ENCODE measurements at places on chromosomes 1 and 21. TPM values are rescaled to one million over a fixed set of nuclear protein-coding genes. Genes with fewer than 3 reads are reported as not detected.

The FUCA1 gene
- 22.0 TPM for polyA plus RNA-seq

DNA sequence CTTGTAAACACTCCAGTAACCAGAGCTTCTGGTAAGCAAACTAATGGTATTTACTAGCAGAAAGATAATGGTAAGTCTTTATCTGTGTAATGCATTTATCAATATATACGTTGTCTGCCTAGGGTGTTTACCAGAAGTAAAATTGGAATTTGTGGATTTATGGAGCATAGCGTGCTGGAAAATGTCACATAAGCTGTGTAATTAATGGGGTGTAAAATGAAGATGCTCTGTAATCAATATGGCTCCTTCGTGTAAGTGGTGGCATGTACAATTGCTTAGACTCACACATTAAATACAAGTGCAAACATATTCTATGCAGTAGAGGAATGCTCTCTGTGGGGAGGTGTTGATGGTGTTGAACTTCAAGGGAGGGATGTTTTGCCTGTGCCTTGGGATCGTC is 62.2 kb upstream of the SRSF10 start:
- DNase-seq = no peak

DNA sequence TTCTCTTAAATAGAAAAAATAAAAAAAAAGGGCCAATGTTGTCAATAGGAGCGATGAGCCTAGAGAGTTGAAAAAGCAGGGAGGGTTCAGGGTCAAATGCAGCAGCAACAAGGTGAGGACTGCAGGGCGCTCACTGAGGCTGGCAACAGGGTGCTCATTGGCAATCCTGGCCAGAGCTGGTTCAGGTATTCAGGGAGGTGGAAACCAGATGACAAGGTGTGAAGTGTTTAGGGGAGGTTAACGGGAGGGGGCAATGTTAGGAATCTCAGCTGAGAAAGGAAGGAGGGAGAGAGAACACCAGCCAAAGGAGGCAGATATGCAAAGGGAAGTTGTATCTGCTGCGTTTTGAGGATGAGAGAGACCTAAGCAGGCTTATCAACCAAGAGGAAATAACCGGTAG is 129.8 kb upstream of the DAB1 start:
- no peak for DNase-seq

The RNU1-2 gene
- polyA plus RNA-seq = 1.3 TPM

GRCh38 chr1:114756009-114756892 is 1.5 kb downstream of the CSDE1 start:
- DNase-seq = no peak

DNA sequence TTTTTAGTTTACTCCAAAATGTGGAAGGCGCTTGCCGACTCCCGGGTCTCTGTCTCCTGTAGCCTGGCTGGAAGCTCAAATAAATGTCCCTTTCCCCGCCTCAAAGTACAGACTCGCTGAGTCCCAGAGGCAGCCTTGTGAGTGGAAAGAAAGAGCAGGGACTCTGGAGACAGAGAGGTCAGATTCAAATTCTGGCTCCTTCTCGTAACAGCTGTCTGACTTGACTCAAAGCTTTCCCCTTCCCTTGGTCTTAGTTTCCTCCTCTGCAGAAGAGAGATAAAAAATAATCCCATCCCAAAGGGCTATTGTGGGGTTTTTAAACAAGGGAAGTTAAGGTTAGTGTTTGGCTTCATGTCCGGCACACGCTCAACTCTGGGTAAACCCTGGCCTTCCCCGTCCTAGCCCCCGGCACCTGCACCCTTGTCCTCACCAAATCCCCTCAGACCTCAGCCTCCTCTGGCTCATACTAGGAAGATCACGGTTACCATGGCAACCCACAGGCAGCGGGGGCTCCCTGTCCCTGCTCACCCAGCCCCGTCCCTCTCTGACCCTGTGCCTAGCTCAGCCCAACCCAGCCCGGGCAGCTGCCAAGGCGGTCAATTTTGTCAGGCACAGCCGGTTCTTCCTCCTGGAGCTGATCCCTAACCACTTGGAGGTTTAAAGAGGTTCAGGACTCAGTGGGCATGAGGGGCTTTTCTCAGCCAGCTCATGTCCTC is 49.2 kb upstream of the IGSF21 start:
- no peak for DNase-seq

- DNase-seq = no peak
Observed at GRCh38 chr1:175075572-175076568, 8.2 kb downstream of the TNN start.

- no peak for DNase-seq
Observed at GRCh38 chr1:174818014-174818616, 181.6 kb upstream of the CACYBP start.

The CRNN gene
- not detected for polyA plus RNA-seq

GRCh38 chr1:115135681-115136080 is 46.4 kb upstream of the TSPAN2 start:
- DNase-seq = no peak

The DSTYK gene
- 18.2 TPM for polyA plus RNA-seq

The OR2M4 gene
- 0.08 TPM for polyA plus RNA-seq

GRCh38 chr1:8641377-8641997 is 176.0 kb downstream of the RERE start:
- DNase-seq = no peak

DNA sequence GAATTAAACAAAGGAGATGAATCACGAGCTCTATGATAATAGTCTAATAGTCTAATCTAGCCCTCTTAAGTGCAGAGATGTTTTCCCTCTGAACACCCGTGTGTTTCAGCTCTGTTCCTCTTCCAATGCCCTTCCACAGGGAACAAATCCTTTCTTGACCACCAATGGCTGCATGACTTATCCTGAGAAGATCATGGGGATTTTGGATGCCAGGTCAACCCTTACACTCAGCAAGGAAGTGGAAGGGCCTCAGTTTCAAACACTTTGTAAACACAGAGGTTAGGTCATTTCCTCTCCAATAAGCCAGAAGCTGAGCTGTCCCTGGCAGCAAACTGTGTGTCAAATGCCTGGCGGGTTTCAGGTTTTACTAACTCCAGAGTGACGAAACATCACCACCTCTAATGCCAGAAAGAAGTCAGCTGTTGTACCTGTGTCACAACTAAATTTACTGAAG is 200.0 kb downstream of the GABPA start:
- peak; percentile 40 for DNase-seq

DNA sequence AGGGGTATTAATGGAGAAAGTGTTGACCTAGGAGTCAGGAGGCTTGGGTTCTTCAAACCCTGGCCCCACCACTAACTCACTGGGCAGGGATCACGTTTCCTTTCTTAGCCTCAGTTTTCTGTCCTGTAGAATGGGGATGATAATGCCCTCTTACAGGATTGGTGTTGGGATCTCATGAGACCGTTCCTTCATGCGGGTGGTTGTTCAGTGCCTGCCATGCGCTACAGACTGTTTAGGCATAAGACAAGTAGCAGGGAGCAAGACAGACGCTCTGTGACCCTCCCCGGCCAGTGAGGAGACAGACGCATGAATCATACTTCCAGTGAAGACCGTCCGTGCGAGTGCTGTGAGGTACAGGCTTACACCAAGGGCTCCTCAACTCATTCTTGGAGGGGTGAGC is 81.7 kb downstream of the MAN1C1 start:
- DNase-seq = no peak

DNA sequence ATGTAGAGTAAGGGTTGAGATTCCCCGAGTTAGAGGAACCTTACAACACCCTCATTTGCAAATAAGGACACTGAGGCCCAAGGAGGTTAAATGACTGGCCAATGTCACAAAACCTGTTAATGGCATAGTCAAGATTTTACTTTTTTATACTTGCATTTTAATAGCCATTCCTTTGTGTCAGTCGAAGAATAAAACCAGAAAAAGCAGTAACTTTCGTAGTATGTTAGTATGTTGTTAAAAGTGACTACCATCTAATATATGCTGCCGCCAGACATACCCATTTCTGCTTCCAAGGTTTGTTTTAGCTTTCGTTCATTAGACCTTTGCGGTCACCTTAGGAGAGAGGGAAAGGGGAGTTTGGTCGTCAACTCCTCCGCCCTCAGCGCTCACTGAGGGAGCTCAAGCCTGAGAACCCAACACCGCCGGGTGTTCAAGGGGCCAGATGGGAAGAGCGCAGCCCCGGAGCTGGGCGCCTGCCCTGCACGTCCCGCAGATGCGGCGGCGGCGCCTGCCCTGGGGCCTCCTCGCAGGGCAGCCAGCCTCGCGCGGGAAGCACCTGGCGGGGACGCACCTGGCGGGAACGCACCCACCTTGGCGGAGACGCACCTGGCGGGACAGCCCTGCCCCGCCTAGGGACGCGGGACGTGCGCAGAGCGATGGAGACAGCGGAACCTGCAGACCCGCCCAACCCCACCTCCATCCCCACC is 466 bp downstream of the VPS26C start:
- no peak for DNase-seq

GRCh38 chr1:243713470-243714186 is 136.4 kb downstream of the AKT3 start:
- DNase-seq = peak; percentile 56

The CSF1 gene
- polyA plus RNA-seq = 12.0 TPM

GRCh38 chr1:89842567-89843272 is 21.9 kb downstream of the LRRC8D start:
- DNase-seq = peak; percentile 39

GRCh38 chr1:192627901-192628300 is 8.0 kb upstream of the RGS13 start:
- DNase-seq = no peak

The DLGAP3 gene
- 0.22 TPM for polyA plus RNA-seq

GRCh38 chr1:34086561-34086960 is 78.5 kb downstream of the CSMD2 start:
- DNase-seq = no peak

DNA sequence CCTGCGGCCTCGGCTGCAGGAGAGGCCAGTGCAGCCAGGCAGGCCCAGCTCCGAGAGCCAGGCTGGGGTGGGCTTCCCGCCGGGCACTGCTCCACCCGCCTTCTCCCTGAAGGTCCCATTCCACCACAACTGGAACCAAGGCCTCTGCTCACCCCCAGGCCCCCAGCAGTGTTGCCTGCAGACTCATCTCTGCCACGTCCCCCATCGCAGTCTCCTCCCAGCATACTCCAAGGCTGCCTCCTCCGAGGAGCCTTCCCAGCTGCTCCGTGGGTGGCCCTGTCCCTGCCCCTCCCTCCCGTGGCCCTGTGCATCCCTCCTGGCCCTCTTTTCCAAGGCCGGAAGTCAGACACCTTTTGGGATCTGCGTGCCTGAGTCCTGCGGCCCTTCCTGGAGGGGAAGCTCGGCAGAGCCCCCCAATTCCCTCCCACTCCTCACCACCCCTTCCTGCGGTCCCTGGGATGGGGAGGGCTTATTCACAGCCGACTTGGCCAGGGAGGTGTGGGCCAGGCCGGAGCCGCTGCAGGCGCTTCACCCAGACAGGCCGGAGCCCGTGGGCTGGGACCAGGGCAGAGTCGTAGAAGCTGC is 47.6 kb downstream of the SLX9 start:
- no peak for DNase-seq

DNA sequence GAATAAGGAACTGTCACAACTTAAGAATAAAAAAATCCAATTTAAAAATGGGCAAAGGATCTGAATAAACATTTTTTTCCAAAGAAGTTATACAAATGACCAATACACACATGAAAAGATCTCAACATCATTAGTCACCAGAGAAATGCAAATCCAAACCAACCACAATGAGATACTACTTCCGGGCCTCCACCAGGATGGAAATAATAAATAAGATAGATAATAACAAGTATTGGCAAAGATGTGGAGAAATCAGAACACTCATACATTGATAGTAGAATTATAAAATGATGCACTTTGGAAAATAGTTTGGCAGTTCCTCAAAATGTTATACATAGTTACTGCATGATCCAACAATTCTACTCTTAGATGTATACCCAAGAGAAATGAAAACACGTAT is 18.7 kb downstream of the ZSWIM5 start:
- no peak for DNase-seq

The ROR1 gene
- 93.7 TPM for polyA plus RNA-seq

The CD84 gene
- polyA plus RNA-seq = 2.5 TPM

The ARMH1 gene
- 7.6 TPM for polyA plus RNA-seq

DNA sequence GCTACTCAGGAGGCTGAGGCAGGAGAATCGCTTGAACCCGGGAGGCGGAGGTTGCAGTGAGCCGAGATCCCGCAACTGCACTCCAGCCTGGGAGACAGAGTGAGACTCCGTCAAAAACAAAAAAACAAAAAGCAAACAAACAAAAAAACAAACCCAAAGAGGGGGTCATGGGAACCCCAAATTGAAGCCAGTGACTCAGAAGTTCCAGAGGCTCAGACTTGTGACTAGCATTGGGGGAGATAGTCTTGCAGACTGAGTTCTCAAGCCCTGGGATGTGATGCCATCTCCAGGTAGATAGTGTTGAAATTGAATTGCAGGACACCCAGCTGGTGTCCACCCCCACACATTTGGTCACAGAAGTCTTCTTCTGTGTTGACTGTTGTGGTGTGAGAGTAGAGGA is 24.9 kb upstream of the ENO1 start:
- DNase-seq = no peak

DNA sequence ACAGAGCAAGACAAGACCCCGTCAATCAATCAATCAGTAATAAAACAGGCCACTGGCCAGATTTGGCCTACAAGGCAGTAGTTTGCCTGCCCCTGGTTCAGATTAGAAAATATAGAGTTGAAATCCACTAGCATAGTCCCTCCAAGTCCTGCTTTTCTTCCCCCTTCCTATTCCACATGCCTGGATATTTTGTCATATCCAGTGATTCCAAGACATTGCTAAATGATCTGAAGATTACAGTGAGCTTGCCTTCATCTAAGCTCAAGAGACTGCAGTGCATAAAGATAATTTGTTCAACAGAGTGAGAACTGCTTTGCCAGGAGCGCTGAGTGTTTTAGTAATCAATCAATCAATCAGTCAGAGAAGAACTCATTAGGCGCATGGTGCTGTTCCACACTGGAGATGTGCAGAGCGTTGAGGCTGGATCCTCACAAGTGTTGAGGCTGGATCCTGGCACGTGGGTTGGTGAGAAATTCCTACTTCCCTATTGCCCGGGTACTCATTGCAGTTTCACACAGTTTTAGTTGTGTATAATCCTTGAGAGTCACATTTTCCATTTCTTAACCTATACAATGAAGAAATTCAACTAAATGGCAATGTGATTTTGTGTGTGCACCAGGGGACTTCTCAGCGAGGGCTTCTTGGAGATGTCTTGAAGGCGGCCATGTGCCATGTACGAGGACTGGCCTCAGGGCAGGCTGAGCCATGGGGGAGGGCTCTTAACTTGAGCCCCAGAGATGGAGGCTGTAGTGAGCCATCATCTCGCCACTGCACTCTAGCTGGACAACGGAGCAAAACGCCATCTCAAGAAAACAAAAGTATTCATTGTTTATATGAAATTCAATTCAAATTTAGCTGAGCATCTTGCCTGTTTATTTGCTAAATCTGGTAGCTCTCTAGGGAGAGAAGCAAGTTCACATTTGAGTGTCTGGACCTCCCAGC is 76.3 kb downstream of the TOMM20 start:
- no peak for DNase-seq
